NCI-H2171 treated with DMSO at 0.1 percent for 48 hours (cell line): ENCODE measurements at places on chromosomes 7 and 10.

GRCh38 chr7:45259966-45260646 is 102.5 kb downstream of the RAMP3 start:
- peak; percentile 41 for DNase-seq

GRCh38 chr10:75528392-75528791 is 97.0 kb downstream of the LRMDA start:
- no peak for DNase-seq

- DNase-seq: no peak
Observed at GRCh38 chr10:80528901-80529300, 8.8 kb upstream of the SH2D4B start.

- DNase-seq: peak; percentile 46
Observed at GRCh38 chr10:120474956-120475355, 17.9 kb downstream of the PLPP4 start.

DNA sequence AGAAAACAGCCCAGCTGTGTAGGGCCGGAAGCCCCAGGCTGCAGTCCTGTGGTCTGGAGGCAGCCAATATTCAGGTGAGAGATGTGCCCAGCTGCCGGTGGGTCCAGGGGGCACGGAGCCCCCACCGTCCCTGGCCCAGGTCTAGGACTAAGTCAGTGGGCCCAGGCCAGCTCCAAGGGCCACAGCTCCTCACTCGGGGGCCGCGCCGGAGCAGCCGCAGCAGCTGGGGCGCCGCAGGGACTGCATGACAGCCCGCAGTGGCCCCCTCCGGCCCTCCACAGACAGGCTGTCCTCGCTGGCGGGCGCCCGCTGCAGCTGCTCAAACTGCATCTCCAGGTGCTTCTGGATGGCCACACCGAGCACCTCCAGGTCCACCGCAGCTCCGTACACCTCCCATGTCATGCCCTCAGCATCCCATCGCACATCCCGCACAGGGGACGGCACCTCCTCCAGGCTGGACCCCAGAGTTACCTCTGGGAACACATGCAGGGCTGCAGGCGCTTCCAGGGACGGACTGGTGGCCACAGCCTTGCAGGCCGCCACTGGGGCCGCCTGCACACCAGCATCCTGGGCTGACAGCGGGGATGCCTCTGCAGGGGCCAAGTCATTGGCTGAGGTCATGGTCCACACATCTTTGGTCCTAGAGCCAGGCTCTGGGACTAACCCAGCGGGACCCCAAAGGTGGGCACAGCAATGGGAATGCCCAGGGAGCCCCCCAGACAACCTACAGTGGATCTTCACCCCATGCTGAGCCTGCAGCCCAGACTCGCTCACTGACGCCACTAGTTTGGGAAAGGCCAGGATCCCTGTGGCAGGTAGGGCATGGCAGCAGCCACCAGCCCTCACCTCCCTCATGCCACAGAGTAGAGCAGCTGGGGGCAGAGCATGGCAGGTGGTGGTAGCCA is 7.0 kb downstream of the GPRIN2 start:
- DNase-seq: no peak

DNA sequence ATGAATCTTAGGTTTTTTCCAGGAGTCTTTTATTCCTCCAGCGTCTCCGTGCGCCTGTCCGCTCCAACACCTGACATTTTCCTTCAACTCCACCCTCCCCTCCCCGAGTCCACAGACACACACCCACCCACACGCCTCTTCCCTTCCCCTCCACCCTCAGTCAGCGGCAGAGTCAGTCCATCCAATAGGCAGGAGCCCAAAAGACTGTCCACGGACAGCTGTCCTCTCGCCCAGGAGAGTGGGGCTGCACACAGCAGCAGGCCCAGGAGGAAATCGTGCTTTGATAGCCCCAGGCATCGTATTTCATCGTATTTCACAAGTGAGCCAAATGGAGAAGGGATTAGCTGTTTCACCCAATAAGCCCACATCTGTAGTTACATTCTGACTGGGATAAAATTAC is 285.1 kb downstream of the ZEB1 start:
- DNase-seq: peak; percentile 72

DNA sequence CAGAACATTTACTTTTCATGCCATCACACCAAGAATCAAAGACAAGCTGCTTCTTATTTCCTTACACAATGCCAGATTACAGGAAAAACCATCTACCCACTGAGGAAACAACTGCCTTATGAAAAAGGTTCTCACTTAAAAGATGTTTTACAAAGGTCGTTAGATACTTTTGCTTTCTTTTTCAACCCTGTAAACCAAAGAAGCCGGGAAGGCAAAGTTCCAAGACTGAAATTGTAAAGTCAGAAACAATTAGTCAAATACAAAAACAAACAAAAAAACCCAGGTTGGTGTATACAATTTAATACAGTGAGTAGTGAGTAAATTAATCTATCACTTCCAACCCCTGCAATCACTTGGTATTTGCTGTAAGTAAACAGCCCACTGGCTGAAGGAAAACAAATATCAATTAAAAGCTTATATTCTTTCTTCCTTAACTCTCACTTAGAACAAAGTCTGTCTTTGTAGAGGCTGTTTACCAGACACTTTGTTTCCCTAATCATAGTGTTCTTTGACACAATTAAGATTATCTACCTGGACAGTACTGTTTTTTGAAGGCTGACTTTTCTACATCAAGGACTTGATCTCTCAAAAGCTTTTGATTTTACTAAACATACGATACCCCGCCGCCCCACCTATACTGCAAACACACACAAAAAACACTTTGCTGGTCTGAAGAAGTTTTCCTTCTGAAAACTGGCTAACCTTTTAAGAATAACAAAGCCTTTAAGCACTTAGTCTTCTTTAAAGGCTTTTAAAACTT is 18.1 kb downstream of the ERLIN1 start:
- no peak for DNase-seq

DNA sequence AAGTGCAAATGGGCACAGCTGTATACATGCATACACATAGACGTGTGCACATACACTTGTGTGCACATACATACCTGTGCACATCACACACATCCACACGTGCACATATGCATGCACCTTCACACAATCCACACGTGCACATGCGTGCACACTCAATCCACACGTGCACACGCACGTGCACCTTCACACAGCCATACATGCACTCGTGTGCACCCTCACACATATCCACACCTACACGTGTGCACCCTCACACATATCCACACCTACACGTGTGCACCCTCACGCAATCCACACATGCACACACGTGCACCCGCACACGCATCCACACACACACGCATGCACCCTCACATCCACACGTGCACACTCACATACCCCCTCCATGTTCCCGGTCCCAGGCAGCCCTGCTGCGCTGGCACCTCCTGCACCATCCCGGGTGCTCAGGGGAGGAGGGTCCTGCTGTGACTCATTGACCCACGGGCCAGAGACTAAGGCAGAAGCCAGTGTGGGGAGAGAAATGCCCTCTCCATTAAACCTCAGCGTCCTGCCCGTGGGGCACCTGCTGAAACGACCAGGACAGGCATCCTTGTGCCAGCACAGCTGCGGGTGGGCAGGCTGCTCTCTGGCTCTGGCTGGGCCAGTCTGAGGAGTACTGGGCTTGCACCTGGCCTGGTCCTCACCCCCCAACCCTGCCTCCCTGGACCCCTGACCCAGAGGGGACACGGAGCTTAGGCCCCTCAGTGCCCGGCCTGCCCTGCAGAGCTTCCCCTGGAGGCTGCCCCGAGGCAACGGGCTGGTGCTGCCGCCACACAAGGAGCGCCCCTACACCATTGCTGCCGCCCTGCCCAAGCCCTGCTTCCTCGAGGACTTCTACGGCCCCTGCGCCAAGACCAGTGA is 17.8 kb upstream of the UTF1 start:
- no peak for DNase-seq
